Daoy (cell line): ENCODE measurements at places on chromosomes 6 and 20. TPM values are rescaled to one million over a fixed set of nuclear protein-coding genes. Genes with fewer than 3 reads are reported as not detected.
A peak's percentile ranks its signal among the peaks of the same experiment; 100 is the strongest.

PSMF1 gene
- total RNA-seq, result 71.8 and 102 TPM in 2 replicates

TDRD6 gene
- not detected in 2 replicates for total RNA-seq

DNA sequence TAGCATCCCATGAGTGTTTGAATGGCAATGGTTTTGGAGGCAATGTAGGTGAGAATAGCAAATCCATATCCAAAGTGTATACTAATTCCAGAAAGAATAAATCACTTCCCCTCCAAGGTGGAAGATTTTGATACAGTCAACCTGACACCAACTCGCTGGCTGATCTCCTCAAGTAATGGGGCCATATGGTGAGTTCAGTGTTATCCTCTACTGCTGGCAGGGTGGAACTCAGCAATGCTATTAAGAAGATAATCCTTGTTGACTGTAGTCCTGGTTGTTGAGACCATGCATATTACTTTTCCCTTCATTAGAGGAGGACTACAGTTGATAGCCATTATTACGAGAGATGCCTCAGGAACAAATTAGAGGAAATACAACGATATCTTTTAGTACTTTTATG, 17.8 kb upstream of the HLA-DQB1 start:
- no peak for DNase-seq

DNA sequence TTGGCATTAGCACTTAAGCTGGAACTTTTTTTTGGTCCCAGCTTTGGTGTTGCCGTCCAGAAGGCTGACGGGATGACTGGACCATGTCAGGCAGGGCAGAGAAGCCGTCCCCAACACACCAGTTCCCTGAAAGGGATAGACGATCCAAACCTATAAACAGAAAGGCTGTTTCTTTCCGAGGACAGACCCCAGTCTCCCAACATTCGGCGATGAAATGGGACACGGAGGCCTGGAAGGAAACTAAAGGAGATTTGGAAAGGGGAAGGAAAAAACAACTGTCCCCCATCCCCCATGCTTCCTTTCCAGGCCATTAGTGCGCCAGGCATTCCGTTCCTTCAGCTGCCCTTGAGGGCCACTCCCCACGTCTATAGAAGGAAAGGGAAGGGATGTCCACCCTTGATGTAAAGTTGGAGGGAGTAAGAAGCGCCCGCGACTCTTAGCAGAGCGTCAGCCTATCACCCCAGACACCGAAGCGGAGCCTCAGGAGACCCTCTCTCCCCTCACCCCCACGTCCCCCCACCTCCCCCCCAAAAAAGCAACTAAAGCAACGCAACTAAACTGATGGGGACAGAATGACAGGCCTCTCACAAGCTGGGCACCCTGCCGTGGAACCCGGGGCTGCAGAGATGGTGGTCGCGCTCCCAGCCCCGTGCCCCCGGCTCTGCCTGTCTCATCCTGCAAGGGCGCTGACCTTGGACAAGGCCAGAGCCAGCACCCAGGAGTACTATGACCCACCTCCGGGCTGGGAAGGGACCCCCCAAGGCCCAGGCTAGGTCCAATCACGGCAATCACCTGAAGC, 638 bp downstream of the BLCAP start:
- peak; percentile 37 for DNase-seq

- no peak for DNase-seq
Observed at GRCh38 chr20:38620441-38620840, 18.8 kb downstream of the ARHGAP40 start.

EPHA7 gene
- 0.06 and 0.09 TPM in 2 replicates for total RNA-seq

DNA sequence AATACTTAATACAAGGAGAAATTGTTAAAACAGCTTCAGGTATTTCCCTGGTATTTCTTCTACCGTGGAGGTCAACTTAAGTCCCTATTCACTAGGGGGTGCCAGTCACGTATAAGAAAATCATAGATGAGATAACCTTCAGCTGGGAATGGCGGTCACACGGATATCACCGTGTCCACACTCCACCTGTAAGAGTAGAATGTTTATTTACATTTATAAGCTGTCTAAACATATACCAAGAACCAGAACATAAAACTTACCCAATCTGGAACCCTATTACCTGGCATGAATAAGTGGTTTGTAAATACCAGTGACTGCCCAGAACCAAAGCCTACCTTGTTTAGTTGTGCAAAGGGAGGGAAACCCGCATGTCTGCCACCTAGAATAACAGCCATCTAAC, 1.9 kb upstream of the ELOVL4 start:
- peak; percentile 76 for DNase-seq

TRIM40 gene
- total RNA-seq, result not detected in 2 replicates

GRCh38 chr6:146679386-146679785, 80.6 kb downstream of the ADGB start:
- DNase-seq, result no peak

- DNase-seq, result no peak
Observed at GRCh38 chr6:48919555-48919954, 543.5 kb downstream of the MMUT start.

GRCh38 chr6:170177772-170178560, 112.9 kb downstream of the DLL1 start:
- DNase-seq, result peak; percentile 11

DNA sequence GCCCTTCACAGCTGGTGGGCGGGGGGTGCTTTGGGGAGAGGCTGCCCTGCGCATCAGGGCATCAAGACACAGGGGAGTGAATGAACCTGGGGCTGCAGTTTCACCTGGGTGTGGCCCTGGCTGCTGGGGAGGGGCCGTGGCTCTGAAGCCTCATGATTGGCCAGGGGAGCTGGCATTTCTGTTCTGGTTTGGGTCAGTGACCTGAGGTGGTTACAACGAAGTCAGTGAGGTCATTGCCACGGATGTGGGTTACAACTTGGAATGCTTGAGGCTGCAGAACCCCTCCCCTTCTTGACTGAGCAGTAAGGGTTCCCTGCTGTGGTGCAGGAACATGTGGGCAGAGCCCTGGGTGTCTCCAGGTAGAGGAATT, 3.0 kb downstream of the TCEA2 start:
- peak; percentile 82 for DNase-seq

DNA sequence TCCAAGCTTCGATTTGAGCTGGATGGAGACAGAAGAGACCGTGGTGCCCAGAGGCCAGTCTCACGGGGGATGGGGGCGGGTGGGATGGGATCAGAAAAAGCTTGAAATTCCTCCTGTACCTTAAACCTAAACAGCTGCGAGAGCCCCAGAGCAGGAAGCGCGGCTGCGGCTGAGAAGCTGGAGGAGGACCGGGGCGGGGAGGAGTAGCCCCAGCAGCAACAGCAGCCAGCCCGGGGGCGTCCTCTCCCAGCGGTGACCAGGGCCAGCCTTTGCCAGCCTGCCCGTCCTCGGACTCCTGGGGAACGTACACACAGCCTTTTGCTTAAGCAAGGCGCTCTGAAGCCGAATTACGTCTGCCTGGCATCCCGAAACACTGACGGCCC, 17.4 kb upstream of the PRDM13 start:
- DNase-seq, result peak; percentile 50

RNF39 gene
- total RNA-seq, result 0.57 TPM in 1 of 2 replicates, not detected in the other

DNA sequence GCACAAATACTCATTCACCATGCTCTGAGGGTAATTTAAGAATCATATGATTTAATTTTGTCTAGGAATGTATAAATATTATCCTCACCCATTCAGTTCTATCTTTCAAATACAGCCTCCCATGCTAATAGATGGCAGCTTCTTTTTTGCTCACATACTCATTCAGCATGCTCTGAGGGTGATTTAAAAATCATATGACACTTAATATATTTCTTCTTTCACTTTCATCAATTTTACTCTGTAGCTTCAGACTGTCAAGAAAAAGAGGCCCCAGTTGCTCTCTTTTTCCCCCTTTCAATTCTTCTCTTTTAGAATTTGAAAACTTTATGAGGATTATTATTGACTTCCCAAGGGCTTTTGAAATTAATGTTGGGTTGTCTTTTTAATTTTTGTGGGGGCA, 161.7 kb upstream of the LAMP5 start:
- no peak for DNase-seq

- DNase-seq, result no peak
Observed at GRCh38 chr20:56736285-56736857, 107.3 kb downstream of the TFAP2C start.

DNA sequence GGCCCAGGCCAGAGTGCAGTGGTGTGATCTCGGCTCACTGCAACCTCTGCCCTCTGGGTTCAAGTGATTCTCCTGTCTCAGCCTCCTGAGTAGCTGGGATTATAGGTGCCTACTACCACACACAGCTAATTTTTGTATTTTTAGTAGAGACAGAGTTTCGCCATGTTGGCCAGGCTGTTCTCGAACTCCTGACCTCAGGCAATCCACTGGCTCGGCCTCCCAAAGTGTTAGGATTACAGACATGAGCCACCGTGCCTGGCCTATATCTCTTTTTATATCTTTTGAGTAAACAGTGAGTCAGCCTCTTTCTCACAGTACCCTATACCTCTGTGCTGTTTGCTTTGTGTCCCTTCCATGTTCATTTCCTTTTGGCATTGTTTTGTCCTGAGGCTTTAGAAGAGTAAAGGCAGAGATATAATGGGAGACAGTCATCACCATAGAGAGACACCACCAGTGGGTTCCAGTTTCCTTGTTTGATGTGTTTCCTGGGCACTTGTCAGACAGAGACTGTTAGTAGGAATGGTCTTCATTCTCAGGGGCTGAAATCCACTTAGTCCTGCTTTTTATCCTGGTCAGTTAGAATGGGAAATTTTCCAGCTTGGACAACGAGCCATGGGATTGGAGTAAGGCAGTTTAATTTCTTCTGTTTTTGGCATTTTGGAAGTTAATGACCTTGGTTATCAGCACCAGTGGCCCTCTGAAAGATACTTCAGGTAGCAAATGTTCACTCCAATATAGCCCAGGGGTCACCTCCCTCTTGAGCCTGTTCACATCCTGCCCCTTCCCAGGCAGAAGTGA, 32.2 kb upstream of the ASXL1 start:
- DNase-seq, result peak; percentile 83

- DNase-seq, result no peak
Observed at GRCh38 chr6:37319156-37319555, 34.6 kb upstream of the RNF8 start.

RNF5 gene
- total RNA-seq, result 70.4 and 80.2 TPM in 2 replicates

GRCh38 chr6:10146715-10147451, 268.0 kb downstream of the TFAP2A start:
- peak; percentile 53 for DNase-seq

GRCh38 chr6:20850686-20851416, 316.6 kb downstream of the CDKAL1 start:
- DNase-seq, result no peak

OR2H2 gene
- not detected in 2 replicates for total RNA-seq

DNA sequence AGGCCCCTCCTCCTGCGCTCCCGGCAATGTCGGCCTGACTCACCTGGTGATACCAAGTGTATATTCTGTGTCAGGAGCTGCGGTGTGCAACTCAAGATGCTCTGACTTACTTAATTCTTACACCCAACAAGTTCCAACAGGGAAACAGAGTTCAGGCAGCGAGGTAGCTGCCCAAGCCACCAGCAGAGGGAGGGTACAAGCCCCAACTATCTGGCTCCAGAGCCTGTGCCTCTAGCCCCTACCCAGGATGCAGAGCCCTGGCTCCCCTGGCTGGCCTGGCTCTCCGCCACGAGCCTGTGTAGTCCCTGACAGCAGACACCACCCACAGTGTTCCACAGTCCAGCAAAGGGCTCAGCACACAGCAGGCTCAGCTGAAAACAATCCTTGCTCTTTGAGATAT, 34.9 kb downstream of the C20orf203 start:
- peak; percentile 32 for DNase-seq
